Occipital lobe (tissue), 3 donors: ENCODE measurements at places on chromosomes 7 and 10.

DNA sequence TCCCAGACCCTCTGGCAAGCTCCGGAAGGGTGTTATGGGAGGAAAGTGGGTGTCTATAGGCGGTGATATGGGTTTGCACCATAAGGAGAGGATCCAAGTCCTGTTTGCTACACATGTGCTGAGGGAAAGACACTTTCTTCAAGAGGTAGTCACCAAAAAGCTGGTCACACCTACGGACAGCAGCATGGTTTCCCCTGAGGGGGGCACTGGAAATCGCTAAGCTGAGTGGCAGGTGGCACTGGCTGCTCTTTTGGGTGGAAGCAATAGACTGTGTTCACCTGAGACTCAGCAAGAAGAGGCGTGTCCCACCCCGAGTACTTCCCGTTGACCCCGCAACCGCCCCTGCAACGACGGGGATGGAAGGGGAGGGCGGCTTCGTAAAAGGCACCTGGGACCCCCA is 1.8 kb upstream of the FOXI2 start:
- DNase-seq, result no peak

GRCh38 chr10:125214283-125214570 is 53.9 kb upstream of the CTBP2 start:
- no peak for DNase-seq

GRCh38 chr10:83564889-83565588 is 574.3 kb upstream of the GHITM start:
- DNase-seq, result no peak

GRCh38 chr10:83955406-83955805 is 183.9 kb upstream of the GHITM start:
- no peak for DNase-seq
